GM23338 (cell line): ENCODE measurements at places on chromosomes 7 and 10. TPM values are rescaled to one million over a fixed set of nuclear protein-coding genes. Genes with fewer than 3 reads are reported as not detected.

GRCh38 chr7:22356010-22356691, 803 bp downstream of the RAPGEF5 start:
- DNase-seq: peak; percentile 56

DNA sequence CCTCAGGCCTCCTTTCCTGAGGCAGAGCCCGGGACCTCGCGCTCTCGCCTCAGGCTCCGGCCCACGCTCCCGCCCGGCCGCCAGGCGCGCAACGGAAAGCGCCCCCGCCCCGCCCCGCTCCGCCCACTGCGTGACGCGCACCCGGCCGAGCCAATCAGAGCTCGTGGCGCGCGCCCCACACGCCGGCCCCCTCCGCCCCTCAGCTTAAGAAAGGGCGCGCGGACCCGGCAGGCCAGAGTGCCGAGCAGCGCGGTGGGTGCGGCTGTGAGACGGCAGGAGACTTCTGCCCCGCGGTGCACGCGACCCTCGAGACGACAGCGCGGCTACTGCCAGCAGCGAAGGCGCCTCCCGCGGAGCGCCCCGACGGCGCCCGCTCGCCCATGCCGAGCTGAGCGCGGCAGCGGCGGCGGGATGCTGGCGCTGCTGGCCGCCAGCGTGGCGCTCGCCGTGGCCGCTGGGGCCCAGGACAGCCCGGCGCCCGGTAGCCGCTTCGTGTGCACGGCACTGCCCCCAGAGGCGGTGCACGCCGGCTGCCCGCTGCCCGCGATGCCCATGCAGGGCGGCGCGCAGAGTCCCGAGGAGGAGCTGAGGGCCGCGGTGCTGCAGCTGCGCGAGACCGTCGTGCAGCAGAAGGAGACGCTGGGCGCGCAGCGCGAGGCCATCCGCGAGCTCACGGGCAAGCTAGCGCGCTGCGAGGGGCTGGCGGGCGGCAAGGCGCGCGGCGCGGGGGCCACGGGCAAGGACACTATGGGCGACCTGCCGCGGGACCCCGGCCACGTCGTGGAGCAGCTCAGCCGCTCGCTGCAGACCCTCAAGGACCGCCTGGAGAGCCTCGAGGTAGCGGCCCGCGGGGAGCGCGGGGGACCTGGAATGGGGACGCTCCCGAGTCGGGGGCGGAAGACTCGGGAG, at the start of gene NPTX2:
NPTX2 (plus strand) TSS at position 235 of the 909 bp plus-strand sequence; CDS start at position 412, 177 bp downstream.
- DNase-seq: peak; percentile 91

- no peak for DNase-seq
Measured at GRCh38 chr10:44394696-44395381, 9.9 kb upstream of the CXCL12 start.

DNA sequence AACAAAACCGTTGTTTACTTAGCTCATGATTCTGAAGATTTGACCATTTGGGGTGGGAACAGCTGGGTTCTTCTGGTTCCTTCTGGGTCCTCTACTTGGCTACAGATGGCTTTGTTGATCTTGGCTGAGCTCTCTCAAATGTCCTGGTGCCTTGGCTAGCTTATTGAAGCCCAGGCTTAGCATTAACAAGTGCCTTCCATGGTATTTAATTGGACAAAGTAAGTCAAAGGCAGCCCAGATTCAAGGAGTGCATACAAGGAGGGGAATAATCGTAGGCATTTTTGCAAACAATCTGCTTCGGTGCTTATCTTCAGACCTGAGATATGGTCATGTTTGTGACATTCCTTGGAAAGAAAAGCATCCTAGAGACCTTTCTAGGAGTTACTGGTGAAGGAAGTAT, 81.4 kb downstream of the ADCYAP1R1 start:
- no peak for DNase-seq

DNA sequence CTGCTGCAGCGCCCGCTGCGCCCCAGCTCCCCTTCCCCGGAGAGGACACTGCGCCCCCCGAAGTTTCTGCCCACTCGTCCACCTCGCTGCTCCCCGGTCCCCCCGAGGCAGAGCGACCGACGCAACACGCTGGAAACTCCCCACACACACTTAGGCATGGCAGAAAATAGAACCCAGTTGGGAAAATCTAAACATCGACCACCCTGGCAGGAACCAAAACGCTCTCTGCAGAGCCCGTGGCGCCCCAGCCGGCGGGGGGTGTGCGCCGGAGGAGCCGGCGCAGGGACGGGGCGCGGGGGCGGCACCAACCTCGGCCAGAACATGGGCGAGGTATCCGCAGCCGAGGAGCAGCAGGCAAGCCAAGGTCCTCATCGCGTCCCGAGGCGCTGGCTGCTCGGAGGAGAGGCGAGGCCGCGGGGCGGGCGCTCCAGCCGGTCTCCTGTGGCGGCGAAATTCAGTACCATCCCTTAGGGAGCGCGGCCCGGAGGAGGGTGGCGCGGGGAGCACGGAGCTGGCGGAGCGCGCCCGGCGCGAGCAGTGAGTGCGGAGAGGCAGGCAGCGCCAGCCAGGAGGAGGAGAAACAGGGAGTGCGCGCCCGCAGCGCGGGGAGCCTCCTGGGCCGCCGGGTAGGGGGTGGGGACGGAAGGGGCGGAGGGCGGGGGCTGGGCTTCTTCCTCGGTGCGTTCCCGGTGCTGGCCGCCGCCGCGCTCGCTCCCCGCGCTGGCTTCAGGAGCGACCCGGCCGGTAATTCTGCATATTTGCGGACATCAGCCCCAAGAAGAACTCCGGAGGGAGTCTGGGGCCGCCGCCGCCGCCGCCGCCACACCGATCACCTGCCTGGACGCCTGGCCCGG, 789 bp downstream of the PDGFA start:
- DNase-seq: peak; percentile 74

GRCh38 chr7:90446137-90446899, 23.1 kb upstream of the PTTG1IP2 start:
- DNase-seq: no peak

- no peak for DNase-seq
Measured at GRCh38 chr7:91435381-91436059, 171.3 kb downstream of the FZD1 start.

DNA sequence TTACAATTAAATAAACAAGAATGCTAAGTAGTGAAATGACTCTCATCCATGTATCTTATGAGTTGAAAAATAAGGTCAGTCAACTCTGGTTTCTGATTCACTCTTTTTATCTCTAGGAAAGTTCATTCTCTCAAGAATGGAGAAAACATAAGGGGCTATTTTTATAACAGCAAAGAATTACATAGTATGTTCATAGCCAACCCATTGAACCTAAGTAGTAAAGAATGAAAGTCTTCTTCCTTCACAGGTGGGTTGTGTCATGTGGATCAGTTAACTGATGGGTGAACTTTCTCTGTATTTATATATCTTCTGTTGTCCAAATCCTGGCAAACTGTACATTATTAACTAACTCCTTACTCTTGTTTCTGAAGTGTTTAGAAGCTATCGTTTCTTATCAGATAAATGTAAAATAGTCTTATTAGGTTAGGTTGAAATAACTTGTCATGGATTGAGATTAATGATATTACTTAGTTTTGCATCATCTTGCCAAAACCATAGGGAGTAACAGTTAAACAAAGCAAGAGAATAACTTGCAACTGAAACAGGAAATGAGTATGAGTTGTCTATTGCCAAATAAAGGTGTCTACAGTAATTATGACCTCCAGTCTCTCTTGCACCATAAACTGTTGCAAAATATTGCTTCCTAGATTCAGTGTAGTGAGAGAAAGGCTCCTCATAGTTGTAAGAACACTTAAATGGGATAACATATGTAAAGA, 86.8 kb downstream of the ANKRD7 start:
- no peak for DNase-seq

GRCh38 chr10:106576534-106576933, 588.0 kb downstream of the SORCS1 start:
- DNase-seq: no peak

- no peak for DNase-seq
Measured at GRCh38 chr10:95423164-95424005, 132.6 kb upstream of the PDLIM1 start.

DNA sequence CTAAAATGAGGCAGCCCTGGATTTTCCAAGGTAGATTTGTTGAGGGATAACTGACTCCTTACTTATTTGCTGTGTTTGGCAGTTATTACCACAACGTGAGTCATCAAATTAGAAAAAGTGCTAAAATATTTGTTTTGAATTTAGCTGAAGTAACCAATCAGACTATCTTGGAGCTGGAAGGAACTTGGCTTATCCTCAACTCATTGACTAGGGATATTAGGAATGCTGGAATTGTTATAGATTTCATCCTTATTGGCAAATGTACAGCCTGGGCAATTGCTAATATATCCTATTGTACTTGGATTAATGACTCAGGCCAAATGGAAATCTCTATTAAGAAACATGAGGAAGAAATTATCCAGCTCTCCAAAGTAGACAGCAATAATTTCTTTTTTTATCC, 1189.0 kb upstream of the LRRN3 start:
- no peak for DNase-seq

- DNase-seq: peak; percentile 83
Measured at GRCh38 chr10:73590881-73591799, at the start of gene USP54. USP54 (minus strand) TSS chr10:73591342; CDS start chr10:73575658, 15,684 bp downstream.

DNA sequence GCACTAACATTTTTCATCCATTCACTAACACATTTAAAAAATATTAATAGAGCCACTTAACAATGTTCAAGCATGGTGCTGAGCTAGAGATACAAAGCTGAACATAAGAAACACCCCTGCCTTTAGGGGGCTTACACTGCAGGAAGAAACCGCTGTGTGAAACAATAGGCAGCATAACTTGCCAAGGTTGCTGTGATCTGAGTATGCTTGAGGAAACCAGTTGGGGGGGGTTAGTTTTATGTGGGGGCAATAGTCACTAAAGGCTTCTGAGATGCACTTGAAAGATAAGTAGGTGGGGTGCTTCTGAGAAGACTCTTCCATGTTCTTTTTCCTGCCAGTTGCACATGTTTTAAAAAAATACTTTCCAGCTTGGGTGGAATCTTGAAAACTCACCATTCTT, 2.8 kb downstream of the RBM17 start:
- DNase-seq: no peak

DNA sequence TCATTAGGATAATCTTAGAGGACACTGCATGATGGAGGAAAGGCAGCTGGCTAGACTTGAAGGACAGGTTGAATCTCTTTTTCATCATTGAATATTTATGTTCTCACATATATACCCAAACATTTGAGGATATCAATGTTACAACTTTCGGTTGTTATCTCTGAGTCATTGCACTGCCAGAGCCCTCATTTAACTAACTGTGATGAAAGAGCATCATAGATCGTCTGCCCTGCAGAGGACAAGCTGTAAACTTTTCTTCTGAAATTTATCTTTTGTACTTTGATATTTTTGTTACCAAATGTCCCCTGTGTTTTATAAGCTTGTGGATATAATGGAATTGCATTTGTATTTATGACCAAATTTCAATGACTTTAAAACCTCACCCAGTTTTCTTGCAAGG, 298.7 kb downstream of the PHF14 start:
- DNase-seq: no peak

Gene SH2D4B
- total RNA-seq: not detected in 2 replicates

Gene PCLO
- 6.4 and 7.4 TPM in 2 replicates for total RNA-seq

Gene BAG3
- 8.2 TPM in 2 replicates for total RNA-seq

Gene PRLHR
- 0.24 TPM in 1 of 2 replicates, not detected in the other for total RNA-seq

Gene ADAM22
- total RNA-seq: 17.6 and 18.7 TPM in 2 replicates

Gene TEX47
- total RNA-seq: not detected in 2 replicates

Gene TRIM74
- not detected in 2 replicates for total RNA-seq
